Cardiac septum (tissue), 1 donor: ENCODE measurements at places on chromosomes 3 and 15. TPM values are rescaled to one million over a fixed set of nuclear protein-coding genes. Genes with fewer than 3 reads are reported as not detected.

DNA sequence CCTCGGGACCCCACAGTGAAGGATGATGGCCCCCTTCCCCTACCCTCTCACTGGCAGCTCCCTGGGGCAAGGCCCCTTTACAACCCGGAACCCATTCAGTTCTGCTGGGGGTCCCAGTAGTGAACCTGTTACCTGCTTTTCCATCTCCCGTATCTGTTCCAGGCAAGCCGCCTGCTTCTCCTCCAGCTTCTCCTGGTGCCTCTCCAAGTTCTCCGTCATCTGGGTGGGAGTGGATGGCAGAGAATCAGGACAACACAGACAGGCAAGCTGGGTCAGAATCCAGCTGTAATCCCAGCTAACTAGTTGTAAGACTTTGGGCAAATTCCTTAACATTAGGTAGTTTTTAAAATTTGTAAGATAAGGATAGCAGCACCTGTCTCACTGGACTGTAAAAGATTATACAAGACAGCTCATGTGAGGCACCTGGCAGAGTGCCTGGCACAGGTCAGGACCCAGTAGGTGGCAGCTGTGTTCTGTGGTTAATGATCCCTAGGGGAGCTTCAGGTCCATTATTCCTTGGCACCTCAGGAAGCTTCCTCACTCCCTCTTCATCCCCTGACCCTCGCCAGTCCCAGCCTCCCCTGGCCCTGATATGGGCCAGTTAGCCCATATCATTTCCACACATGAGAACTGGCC, 6.4 kb upstream of the ANKRD63 start:
- no peak for DNase-seq

DNA sequence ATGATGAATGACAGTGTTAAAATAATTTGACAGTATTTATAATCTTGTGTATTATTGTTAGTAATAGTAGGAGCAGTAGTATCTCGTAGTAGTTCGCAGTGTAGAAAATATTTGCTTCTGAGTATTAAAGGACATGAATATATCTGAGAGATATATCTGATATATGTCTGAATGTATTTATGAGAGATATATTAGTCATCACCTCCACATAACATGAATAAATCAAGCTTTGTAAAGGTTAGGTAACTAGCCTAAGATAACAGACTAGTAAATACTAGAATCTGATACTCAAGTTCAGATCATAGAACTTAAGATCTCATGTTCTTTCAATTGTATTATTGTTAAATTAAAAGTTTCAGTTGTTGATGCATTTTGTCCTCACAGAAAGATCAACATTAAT, 130.5 kb downstream of the UBE2E2 start:
- no peak for DNase-seq

DNA sequence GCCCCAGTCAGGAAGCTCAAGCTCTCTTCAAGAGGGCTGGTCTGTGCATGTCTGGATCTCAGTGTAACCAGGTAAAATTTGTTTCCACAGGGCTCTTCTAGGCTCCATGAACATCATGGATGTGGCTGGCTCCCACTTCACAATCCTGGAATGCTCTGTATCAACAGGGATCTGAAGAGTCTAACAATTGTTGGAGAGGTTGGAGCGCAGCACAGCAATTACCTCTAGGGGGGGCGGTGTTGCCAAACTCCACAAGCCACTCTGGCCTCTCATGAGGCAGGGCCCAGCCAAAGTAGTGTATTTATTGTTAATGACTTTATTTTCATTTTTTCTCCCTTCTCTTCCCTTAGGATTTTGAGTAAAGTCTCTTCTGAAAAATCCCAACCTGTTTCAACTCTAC, 6.1 kb upstream of the EIF2B5 start:
- DNase-seq: no peak

DNA sequence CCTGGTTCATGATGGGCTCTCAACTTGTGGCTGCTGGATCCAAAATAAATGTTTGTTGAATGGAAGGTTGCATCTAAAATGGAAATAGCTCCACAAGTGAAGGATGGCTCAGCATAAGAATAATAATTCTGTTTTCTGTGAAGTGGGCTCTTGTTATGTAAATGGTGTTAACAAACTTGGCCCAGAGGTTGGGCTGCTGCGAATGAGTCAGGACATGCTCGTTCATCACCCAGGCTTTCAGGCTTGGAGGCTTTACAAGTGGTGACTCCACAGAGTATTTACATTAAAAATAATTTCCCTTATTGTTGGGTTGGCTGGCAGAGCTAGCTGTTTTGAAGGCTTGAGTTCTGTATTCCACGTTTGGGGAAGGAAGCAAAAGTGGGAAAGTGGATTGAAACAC, 60.5 kb downstream of the ITGB5 start:
- DNase-seq: no peak

DNA sequence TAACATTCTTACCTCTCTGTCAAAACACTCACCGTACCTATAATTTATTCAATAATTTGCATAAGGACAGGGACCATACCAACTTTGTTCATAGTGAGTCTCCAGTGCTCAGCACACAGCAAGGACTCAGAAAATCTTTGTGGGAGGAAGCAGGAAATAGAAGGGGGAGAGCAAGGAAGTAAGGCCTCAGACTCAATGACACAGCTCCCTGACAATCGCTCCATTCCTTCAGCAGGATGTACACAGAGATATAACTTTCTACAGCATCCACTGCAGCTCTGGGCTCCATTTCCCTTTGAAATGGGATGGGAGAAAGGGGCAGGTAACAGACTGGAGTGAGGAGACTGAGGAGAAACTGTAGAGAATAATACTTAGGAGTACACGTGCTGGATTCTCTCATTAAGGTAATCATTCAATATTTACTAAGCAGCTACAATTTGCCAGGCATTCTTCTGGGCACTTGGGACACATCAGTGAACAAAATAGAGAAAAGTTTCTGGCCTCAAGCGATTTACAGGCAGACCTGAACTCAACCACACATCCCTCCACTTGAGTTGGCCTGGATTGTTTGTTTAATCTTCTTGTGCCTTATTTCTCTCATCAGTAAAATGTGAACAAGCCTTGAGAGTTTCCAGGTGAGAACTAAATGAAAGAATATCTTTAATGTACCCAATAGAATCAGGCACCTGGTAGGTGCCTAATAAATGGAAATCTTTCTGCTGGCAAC, 330.3 kb upstream of the THBS1 start:
- no peak for DNase-seq

DNA sequence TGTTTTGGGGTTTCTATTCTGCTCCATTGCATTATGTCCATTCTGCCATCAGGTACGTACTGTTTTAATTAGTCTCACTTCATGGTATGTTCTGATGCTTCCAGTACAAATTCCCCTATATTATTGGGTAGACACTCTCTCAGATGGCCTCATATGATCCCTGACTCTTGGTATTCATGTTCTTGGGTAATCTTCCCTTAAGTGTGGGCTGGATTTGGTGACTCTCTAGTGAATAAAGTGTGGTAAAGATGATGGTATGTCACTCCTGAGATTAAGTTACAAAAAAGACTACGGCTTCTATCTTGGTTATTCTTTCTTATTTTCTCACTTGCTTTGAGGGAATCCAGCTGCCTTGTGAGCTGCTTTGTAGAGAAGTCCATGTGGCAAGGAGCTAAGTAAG, 89.6 kb upstream of the TBC1D5 start:
- no peak for DNase-seq

DNA sequence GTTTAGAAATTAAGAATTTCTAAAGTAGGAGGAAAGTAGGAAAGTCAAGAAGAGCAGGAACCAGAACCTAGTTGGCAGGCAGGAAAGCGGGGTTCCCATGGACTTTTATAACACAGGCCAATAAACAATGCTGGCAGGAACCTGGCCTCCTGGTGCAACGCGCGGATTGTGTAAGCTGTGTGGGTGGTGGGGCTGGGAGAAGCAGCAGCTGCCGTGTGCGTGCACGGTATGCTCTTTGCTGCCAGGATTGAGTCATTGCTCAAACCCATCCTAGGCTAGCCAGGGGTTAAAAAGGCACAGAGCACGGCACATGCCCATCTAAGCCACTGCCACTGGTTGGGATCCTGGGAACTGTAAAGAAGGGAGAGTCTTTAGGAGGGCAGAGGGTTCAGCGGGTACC, 209.9 kb upstream of the RGMA start:
- no peak for DNase-seq

TNFAIP8L3 gene
- 4.8 TPM for total RNA-seq

P2RY12 gene
- 0.13 TPM for total RNA-seq

SNTN gene
- not detected for total RNA-seq

ZBTB47 gene
- total RNA-seq: 202 TPM

PLA2G4D gene
- not detected for total RNA-seq
